Neuronal stem cell (in vitro differentiated cells): ENCODE measurements at places on chromosomes 5 and 9.

- H3K4me1 ChIP-seq, result no peaks in the 10 kb centered on the region
- H3K27ac ChIP-seq, result no peak overlapping the region
- H3K36me3 ChIP-seq, result no peaks in the 10 kb centered on the region
- DNase-seq, result no peak
- no peak overlapping the region for H3K4me3 ChIP-seq
- no peaks in the 10 kb centered on the region for H3K27me3 ChIP-seq
Measured at GRCh38 chr5:172821340-172821985, 12.6 kb upstream of the ERGIC1 start.

- H3K27ac ChIP-seq, result no peak overlapping the region
- no peaks in the 10 kb centered on the region for H3K27me3 ChIP-seq
- no peak overlapping the region for H3K4me3 ChIP-seq
- peaks cover 16% of the 10 kb centered on the region for H3K4me1 ChIP-seq
- no peak for DNase-seq
Measured at GRCh38 chr5:137185193-137185592, 313.9 kb downstream of the SPOCK1 start.

- H3K4me3 ChIP-seq, result no peak overlapping the region
- peaks cover 19% of the 10 kb centered on the region for H3K4me1 ChIP-seq
- peak overlapping the region; percentile 25 for H3K27ac ChIP-seq
- H3K36me3 ChIP-seq, result no peaks in the 10 kb centered on the region
- DNase-seq, result peak; percentile 79
Measured at GRCh38 chr5:174172152-174172551, 126.6 kb downstream of the NSG2 start.

DNA sequence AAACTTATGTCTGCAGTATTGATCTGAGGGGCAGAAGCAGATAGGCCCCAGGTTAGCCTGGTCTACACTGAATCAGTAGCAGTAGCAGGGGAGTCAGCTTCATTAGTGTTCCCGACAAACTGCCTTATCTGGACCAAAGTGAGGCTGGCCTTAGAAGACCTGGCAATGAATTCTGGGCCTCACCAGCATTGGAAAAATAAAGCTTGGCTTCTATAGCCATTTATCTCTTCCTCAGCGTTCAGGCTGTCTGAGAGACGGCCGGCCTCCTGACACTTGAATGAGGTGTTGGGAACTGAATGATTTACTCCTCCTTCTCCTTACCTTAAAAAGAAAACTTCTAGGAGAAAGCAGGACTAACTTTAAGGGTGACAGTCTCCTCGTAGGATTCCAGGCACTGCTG lies 141.8 kb upstream of the RUSC2 start:
- H3K4me1 ChIP-seq, result no peaks in the 10 kb centered on the region
- H3K27me3 ChIP-seq, result no peaks in the 10 kb centered on the region
- H3K4me3 ChIP-seq, result no peak overlapping the region
- DNase-seq, result no peak
- no peaks in the 10 kb centered on the region for H3K36me3 ChIP-seq
- no peak overlapping the region for H3K27ac ChIP-seq

DNA sequence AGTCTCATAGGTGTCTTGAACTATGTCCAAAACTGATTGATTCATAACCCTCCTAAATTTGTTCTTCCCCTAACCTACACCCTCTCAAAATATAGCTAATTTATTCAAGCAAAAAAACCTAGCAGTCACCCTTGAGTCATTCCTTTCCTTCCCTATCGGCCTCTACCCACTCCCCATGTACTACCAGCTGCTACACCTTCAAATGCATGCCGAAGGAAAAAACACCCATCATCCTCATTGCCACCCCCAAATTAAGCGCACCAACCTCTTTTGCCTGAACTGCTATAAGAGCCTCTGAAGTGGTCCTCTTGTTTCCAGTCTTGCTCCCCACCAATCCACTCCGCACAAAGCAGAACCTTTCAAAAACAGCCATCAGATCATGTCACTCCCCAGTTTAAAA lies 12.6 kb downstream of the LIFR start:
- no peaks in the 10 kb centered on the region for H3K4me1 ChIP-seq
- no peak for DNase-seq

- H3K36me3 ChIP-seq, result peaks cover 10% of the 10 kb centered on the region
- no peak overlapping the region for H3K27ac ChIP-seq
- H3K4me3 ChIP-seq, result no peak overlapping the region
Measured at GRCh38 chr9:124389146-124389939, 25.9 kb downstream of the PSMB7 start.

DNA sequence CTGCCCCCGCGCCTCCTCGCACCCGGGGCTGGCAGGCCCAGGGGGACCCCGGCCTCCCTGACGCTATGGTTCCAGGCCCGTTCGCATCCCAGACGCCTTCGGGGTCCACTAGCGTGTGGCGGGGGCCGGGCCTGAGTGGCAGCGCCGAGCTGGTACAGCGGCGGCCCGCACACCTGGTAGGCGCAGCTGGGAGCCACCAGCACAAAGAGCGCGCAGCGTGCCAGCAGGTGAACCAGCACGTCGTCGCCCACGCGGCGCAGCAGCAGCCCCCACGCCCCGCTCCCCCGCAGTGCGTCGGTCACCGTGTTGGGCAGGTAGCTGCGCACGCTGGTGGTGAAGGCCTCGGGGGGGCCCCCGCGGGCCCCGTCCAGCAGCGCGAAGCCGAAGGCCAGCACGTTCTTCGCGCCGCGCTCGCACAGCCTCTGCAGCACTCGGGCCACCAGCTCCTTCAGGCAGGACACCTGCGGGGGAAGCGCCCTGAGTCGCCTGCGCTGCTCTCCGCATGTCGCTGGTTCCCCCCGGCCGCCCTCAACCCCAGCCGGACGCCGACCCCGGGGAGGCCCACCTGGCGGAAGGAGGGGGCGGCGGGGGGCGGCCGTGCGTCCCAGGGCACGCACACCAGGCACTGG lies 548 bp downstream of the TERT start:
- DNase-seq, result no peak
- peak overlapping the region; percentile 88 for H3K4me3 ChIP-seq
- H3K4me1 ChIP-seq, result no peaks in the 10 kb centered on the region
- H3K27me3 ChIP-seq, result peaks cover 66% of the 10 kb centered on the region
- H3K36me3 ChIP-seq, result no peaks in the 10 kb centered on the region

DNA sequence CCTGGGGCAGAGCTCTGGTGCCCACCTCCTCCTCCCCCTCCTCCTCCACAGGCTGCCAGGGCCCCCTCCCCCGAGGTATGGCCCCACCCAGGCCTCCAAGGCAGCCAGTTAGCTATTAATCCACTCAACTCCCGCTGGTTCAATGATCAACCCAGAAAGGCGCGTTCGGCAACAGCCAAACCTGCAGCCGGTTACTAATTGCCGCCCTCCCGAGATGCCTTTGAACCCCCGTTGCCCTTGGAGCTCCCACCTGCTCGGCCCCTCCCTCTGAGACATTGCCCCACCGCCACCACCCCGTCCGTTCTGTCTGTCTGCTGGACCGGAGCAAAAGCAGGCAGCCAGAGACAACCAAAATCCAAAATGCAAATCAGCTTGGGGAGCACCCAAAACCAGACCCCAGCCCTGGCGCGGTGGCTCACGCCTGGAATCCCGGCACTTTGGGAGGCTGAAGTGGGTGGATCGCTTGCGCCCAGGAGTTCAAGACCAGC lies 25.8 kb downstream of the NOTCH1 start:
- H3K36me3 ChIP-seq, result peaks cover 68% of the 10 kb centered on the region
- H3K27ac ChIP-seq, result no peak overlapping the region
- DNase-seq, result no peak
- no peaks in the 10 kb centered on the region for H3K27me3 ChIP-seq
- H3K4me3 ChIP-seq, result no peak overlapping the region

DNA sequence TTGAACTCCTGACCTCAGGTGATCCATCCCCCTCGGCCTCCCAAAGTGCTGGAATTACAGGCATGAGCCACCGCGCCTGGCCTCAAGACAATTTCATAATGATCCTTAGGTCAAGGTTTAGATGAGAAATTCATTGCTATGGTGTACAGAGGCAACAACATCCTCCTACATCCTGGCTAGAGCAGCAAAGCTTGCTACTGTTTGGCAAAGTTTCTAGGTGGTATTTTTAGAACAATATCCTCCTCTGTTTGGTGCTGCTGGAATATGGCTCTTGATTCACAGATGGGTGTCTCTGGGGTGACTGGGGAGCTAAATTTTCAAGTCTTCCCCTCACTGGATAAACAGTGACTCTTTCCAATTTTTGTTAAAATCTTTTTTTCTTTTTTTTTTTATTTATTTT lies 30.6 kb downstream of the CRHBP start:
- no peaks in the 10 kb centered on the region for H3K27me3 ChIP-seq
- no peak for DNase-seq
- H3K27ac ChIP-seq, result no peak overlapping the region
- H3K4me3 ChIP-seq, result no peak overlapping the region

GRCh38 chr5:59937633-59938032 lies 44.1 kb upstream of the PDE4D start:
- H3K27ac ChIP-seq, result no peak overlapping the region
- no peak overlapping the region for H3K4me3 ChIP-seq
- no peak for DNase-seq
- H3K27me3 ChIP-seq, result no peaks in the 10 kb centered on the region
- no peaks in the 10 kb centered on the region for H3K4me1 ChIP-seq
